ENCODE measurements at places on chromosomes 12 and 14.

DNA sequence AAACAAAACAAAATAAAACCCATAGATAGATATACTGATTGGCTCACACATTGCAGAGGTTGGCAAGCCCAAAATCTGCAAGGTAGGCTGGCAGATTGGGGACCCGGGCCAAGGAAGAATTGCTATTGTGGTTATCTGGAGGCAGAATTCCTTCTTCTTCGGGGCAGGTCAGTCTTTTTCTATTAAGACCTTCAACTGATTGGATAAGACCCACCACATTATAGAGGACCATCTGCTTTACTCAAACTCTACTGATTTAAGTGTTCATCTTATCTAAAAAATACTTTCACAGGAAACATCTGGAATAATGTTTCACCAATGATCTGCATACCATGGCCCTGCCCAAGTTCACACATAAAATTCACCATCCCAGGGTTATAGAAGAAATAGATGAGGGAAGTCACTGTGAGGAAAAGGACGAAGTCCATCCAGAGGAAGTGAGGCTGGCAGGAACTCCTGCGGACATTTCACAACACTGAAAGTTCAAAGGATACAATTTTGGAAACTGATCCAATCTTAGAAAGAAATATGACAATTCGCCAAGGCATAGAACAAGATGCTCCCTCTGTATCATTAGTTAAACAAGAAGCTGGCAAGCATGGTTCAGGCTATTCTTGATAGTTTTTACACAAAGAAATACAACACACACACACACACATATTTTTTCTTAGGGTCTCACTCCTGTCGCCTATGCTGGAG is 127.6 kb upstream of the MED13L start:
- DNase-seq, result no peak

- peak; percentile 38 for DNase-seq
Measured at GRCh38 chr12:101552277-101552676, 42.5 kb upstream of the MYBPC1 start.

- DNase-seq, result no peak
Measured at GRCh38 chr14:21105095-21105494, 4.2 kb downstream of the TMEM253 start.

DNA sequence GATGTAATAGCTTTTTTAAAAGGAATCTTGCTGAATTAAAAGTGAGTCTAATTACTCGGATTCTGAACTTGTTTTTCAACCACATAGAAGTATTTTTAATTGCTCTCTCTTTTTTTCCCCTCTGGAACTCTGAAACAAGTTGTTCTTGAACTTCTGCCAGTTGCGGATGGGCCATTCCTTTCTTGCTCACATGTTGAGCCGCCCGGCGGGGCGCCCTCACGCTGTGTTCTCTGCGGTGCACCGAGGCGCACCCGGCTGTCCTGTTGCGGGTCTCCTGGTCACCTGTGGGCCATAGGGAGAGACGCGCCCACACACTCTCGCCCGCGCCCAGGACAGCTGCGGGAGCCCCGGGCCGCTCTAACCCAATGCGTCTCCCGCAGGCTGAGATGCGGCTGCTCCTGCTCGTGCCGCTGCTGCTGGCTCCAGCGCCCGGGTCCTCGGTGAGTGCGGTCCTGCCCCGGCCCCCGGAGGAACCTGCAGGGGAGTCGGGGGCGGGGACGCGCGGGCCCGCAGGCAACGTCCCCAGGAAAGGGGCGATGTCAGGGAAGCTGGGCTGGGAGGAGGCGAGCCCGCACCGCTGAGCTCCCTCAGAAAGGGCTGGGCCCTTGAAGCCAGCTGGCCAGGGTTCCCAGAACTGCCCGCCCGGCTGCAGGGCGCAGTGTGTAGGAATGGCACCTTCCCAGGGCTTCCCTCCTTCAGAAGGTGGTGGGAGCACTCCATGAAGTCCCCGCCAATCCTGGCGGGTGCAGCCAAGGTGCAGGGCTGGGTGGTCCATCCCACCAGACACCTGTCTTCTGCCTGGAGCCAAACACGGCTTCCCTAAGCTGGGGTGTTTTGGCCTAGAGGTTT is 2.3 kb downstream of the PAPLN start:
- DNase-seq, result peak; percentile 68

DNA sequence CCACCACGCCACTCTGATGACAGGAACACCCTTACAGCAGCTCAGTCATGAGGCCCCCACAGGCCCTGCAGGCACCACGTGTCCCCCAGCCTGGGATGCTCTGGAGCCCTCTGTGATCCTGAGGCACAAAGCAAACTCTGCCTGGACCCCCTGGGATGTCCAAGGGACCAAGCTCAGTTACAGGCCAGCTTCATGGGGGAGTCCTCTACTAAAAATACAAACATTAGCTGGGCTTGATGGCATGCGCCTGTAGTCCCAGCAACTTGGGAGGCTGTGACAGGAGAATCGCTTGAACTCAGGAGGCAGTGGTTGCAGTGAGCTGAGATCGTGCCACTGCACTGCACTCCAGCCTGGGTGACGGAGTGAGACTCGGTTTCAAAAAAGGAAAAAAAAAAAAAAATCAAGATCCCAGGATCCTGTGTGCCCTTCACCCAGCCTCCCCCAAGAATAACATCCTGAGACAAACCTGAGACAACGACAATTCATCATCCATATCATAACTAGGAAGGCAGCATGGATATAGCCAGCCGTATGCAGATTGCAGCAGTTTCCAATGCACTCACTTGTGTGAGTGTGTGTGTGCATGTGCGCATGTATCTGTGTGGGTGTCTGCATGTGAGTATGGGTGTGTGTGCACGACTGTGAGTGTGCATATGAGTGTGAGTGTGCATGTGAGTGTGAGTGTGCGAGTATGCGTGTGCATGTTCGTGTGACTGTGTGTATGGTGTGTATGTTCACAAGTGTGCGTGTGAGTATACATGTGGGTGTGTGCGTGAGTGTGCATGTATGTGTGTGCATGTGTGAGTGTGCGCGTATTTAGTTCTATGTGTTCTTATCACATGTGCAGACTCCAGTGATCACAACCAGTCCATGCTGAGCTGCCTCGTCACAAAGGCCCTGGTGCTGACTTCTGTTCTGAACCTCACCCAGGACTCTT is 52.1 kb downstream of the NCOR2 start:
- no peak for DNase-seq

- DNase-seq, result peak; percentile 69
Measured at GRCh38 chr12:43957732-43958372, 122.0 kb downstream of the TMEM117 start.

DNA sequence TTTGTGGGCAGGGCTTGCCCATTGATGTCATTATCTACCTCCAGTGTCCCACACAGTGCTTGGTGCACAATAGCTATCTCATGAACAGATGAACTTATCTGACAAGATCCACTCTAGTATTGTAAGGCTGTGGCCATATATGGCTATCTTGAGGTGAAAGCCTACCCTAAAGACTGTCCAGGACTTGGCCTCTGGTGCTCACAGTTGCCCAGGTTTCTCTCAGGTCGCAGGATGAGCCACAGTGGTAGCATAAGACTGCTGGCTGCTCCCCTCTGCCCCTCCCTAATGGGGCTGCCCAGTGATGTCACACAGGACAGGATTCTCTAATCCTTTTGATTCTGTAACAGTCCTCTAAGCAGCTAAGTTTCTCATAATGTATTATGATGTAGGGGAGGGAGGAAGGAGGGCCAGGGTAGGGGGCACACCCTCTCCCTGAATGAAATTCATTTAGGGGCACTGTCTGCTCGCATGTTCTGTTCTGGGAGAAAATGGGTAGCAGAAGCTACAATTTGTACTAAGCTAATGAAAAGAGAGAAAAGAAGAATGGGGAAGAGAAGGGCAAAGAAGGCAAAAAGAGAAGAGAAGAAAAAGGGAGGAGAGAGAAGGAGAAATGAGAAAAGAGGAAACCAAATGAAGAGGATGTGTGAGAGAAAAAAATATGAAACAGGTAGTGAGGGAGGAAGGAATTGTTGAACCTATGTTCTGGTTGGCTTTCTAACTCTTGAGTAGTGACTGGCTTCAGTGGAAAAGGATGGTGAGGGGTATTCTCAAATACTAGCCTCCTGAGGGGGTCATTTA is 3.4 kb upstream of the PPM1A start:
- DNase-seq, result no peak

- no peak for DNase-seq
Measured at GRCh38 chr12:114504311-114504710, 98.4 kb upstream of the TBX5 start.

GRCh38 chr12:97306147-97306546 is 156.5 kb upstream of the RMST start:
- no peak for DNase-seq

- no peak for DNase-seq
Measured at GRCh38 chr12:13523536-13524307, 327.2 kb downstream of the EMP1 start.

GRCh38 chr12:60349232-60349978 is 753.6 kb downstream of the SLC16A7 start:
- DNase-seq, result no peak

DNA sequence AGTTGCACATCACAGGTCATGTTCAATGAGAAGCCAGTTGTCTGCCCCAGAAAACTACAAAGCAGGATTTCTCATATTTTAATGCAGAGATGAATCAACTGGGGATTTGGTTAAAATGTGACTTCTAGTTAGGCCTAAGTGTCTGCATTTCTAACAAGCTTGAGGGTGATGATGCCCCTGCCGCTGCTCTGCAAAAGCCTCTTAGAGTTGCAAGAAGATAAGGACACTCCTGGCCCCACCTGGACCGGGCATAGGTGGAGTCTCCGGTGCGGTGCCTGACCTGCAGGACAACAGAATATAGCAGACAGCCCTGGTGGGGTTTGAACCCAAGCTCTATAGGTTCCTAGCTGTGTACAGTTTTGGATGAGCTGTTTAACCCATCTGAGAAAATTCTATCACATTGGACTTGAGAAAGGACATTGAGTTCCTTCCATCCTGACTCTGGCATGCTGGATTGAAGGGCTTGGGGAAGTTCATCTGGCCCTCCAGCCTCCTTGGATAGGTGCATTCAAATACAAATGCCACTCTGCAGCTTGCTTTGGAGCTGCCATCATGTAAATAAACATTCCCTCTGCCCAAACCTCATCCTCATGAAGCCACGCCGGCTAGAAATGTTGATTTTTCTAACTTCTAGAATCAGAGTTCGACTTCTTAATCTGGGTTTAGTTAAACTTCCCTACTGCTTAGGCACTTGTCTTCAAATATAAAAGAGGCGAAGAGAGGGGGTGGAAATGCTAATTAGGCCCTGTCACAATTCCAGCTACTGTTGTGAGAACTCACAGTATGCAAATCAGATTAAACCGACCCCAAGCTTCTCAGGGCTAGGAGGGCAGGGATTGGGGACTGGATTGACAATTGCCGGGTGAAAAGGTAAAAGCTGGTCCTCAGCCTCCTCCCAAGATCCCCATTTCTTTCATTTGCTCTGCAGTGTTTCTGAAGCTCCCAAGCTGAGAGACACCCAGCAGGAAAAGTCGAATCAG is 1225.6 kb downstream of the VRK1 start:
- no peak for DNase-seq

DNA sequence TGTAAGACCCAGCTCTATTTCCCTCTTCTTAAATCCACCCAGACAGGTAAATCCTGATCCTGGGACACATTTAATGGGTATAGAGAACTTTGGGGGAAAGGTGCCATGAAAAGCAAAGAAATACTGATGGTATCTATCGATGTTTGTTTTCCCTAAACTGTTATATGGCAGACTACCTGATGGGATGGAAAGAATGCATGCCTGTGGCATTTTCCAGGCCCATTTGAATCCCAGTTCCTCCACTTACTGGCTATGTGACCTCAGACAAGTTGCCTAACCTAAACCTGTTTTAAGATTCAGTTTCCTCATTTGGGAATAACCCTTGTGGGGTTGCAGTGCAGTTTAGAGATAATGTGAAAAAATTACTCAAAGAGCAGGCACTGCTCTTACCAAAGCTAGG is 404.5 kb downstream of the FUT8 start:
- peak; percentile 9 for DNase-seq

- no peak for DNase-seq
Measured at GRCh38 chr14:78075555-78076277, 94.5 kb upstream of the NRXN3 start.

GRCh38 chr12:115044073-115044472 is 360.1 kb upstream of the TBX3 start:
- DNase-seq, result peak; percentile 12

- no peak for DNase-seq
Measured at GRCh38 chr12:111447571-111448265, 42.0 kb downstream of the SH2B3 start.

GRCh38 chr14:94047581-94047980 is 21.4 kb downstream of the OTUB2 start:
- no peak for DNase-seq

- DNase-seq, result no peak
Measured at GRCh38 chr12:273382-273781, 10.7 kb upstream of the SLC6A13 start.

DNA sequence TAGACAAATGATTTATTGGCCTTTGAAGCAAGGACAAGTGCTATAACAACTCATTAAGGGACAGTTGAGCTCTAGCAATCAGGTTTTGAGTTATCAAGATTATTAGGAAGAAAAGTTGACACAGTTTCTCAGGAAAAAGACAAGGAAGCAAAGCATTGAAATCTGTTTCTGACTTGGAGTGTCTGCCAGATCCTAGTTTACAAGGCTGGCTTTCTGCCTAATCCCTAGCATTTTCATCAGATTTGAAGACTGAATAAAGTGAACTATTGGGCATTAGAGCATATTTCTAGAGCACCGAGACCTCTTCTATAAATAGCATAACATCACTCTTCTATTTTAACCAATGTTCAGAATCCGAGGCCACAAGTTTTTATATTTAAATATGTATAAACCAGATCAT is 7.0 kb downstream of the SYT1 start:
- DNase-seq, result no peak

- no peak for DNase-seq
Measured at GRCh38 chr12:118187751-118188435, 52.0 kb downstream of the PEBP1 start.

- no peak for DNase-seq
Measured at GRCh38 chr12:25395227-25395626, 144.5 kb upstream of the KRAS start.

DNA sequence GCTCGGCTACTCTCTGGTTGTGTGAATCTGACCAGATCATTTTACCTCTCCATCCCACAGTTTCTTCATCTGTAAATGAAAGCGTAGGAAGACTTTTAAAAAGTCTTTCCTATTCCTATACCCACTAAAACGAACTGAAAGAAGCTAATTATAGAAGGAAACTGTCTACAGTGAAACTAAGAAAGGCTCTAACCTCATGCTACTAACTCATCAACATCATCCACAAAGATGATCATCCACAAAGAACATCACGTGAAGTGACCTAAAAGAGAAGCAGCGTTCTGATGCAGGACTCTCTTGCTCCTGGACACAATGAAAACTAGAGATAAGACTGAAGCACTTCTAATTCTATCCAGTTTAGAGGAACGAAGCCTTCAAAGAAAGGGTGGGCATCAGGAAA is 58.5 kb upstream of the OSBPL8 start:
- no peak for DNase-seq

GRCh38 chr12:102957339-102958050 is at the start of gene ASCL1:
Gene ASCL1, plus strand, starts transcription at chr12:102957674. Its CDS starts 571 bp downstream, at chr12:102958245.
- peak; percentile 27 for DNase-seq

DNA sequence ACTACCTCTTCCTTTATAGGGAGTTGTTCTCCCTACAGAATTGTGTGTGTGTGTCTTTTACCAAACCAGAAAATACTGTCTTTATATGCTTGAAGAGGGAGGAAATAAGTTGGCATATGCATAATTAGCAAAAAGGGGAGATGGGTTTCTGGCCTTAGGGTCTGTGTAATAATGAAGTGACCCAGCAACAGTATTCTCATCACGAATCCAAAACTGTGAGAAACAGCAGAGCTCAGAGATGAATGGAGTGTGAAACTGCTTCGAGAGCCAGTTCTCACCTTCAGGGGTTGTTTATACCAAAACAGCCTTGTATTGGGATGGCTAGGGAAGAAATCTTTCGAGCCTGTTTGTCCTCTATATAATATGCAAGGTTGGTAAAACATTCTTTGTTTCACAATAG is 227.5 kb downstream of the MON2 start:
- DNase-seq, result no peak

Data from cardiac fibroblast (primary cell).